Renal cortical epithelial cell (primary cell): ENCODE measurements at places on chromosomes 7 and 10.

GRCh38 chr7:122413339-122413738, 108.8 kb upstream of the FEZF1 start:
- DNase-seq: no peak

GRCh38 chr10:57031346-57031745, 670.3 kb upstream of the ZWINT start:
- no peak for DNase-seq

GRCh38 chr7:98211221-98211675, at the start of gene BHLHA15:
Gene BHLHA15, plus strand, starts transcription at chr7:98211439. Its CDS starts 871 bp downstream, at chr7:98212310.
- DNase-seq: no peak

DNA sequence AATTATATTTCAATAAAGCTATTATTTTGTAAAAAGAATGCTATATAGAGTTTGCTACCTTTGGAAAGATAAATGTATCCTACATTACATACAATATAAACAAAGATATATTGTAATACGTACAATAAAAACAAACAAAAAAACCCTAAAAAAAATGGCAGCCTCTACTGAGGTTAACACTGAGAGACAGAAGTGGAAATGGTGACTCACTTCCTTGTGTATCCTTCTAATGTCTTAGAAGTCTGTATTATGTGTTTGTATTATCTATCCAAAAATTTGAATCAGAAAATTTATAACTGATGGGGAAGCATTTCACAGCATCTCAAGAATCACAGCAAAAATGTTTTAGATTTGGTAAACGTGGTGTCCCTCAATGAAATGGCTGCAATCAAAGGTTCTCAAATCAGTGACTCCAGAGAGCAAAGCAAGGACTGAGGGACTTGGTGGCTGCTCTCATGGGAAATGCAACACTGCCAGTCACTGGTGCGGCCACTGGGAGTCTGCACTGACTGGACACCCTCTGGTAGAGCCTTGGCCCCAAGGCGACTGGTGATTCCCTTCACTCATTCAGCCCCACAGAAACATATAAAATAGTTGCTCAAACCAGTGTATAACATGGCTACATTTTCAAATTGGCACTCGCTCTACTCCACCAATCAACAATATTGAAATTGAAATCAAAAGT, 53.8 kb downstream of the PANK1 start:
- DNase-seq: no peak

DNA sequence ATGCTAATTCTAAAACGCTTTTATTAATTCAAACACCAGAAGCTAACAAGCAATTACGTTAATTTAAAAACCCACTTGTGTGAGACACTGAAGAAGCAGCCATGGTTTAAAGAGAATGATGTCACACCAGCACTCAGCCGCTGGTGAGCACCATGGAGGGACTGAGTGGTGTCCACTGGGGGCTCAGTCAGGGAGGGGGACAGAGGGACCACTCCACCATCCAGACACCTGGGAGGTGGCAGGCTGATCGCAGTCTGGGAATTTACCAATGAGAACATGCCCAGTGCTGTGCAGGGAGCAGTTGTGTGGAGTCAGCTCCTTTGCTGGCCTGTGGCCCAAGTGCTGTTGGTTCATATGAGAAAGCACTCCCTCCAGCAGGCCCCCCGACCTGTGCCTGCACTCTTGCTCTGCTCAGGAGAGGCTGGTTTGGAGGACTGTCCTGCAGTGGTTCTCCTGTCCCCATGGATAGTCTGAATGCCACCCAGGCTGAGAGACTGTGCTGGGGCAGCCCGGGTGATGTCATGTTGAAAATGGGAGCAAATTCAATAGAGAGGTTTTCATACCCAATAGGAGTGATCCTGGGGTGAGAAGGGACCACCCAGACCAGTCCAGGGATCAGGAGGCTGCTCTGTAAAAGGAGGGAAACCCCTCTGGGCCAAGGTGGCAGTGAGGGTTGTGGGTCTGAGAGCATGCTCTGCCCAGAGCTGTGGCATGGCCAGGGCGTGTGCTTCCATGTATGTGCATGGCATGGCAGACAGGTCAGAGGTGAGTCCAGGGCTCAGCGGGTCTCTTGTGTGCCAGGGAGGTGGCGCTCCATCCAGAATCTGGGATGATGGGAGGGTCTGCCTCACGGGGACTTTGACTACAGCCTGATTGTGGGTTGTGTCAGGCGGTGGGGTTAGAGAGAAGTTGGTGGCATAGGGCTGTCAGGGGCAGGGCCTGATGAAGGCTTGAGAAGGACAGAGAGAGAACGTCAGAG, 12.7 kb downstream of the ADCY1 start:
- no peak for DNase-seq

DNA sequence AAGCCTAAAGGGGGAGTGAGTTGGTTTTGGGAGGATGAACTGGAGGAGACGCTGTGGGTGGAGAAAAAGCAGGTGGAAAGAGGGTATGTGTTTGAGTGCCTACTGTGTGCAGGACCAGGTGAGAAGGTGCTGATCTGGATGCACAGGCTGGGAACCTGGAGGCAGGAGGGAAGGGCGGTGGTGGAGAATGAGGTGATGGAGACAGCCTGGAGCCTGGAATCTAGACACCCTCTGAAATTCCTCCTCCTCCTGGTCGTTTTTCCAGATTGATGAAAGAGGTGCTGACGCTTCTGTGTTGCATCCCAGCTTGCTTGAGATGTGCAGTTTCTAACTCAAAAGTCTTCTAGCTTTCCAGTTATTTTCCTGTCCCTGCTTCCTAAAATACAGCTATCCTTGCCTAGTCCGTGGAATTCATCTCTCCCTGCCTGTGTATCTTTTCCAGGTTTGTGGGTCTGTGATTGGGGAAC, 67.5 kb downstream of the LRMDA start:
- DNase-seq: no peak

GRCh38 chr7:137343281-137343841, at the start of gene PTN:
Gene PTN, minus strand, starts transcription at chr7:137343733. Its CDS starts 88,760 bp downstream, at chr7:137254973.
- peak; percentile 28 for DNase-seq

DNA sequence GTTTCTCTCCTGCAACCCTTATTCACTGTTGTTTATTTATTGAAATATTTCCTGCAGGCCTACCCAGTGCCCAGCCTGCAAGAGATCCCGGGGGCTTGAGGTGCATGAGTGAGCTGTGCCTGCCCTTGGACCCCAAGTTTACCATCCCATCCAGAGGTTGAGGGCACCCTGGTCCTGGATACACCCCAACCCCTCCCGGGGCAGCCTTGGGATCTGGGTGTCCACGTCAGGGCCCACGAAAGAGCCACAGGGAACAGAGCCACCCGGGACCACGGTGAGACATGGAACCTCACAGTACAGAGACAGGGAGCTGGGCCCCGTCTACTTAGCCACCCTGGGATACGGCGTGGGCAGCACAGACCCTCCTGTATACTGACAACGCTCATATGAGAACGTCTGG, 28.8 kb upstream of the PDGFA start:
- no peak for DNase-seq

DNA sequence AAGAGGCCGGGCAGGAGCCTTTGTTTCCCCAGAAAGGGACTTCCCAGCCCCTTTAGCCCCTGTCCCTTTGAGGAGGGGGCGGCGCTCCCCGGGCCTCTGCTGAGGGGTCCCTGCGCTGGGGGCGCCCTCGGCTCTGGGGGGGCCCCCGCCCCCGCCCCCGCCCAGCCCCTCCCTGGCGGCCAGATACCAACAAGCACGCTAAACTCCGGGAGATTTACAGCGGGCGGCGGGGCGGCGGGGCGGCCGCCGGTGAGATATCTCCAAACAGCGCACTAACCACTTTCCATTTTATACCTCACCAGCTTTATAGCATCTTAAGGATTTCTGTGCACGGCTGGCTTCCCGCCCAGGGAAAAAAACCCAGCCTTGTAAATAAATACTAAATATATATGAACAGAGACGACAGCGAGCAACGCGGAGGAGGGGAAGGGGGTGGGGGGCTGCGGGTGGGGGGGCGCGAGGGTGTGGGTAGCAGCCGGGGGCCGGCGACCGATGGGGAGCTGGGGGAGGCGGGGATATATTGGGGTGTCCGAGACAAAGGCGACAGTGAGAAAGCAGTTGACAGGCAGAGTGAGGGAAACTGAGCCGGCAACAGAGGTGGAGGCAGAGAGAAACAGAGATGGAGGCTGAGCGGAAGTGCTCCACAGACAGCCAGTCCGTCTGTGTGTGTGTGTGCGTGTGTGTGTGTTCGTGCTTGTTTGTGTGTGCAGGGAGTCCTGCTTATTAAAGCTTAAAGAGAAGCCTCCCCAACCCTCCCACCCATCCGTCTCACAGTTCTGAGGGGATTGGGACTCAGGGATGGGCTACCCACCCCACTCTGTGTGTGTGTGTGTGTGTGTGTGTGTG, 85.8 kb downstream of the HIF1AN start:
- no peak for DNase-seq

- DNase-seq: no peak
Observed at GRCh38 chr10:126137562-126138221, 241.3 kb downstream of the FANK1 start.

DNA sequence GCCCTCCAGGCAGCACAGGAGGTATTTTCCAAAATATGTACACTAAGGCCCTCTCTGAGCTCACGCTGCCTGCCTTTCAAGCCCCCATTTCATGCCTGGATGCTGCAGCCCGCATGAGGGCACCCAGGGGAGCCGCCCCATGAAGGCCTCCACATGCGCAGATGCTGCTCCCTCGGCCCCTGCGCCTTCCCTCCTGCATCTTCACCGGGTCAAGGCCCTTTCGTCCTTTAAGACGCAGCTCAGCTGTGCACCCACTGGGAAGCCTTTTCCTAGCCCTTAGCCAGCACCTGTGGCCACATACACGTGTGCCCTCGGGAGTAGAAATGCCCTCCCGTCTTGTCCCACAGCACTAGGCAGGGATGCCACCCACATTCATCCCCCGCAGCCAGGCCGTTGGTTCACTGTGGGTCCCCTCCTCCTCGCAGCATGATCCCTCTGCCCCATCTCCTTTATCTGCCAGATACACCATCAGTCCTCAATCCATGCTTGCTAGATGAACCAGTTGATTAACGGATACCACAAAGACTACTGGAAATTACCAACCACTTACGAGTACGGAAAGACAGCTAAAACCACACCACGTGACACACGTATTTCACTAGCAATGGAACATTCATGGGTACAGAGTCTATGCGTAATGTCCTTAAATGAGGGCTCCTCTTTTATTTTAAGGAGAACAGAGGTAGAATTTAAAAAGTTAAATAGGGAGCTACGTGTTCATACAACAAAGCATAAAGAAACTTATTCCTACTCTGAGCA, 278.0 kb downstream of the TNS3 start:
- DNase-seq: no peak

DNA sequence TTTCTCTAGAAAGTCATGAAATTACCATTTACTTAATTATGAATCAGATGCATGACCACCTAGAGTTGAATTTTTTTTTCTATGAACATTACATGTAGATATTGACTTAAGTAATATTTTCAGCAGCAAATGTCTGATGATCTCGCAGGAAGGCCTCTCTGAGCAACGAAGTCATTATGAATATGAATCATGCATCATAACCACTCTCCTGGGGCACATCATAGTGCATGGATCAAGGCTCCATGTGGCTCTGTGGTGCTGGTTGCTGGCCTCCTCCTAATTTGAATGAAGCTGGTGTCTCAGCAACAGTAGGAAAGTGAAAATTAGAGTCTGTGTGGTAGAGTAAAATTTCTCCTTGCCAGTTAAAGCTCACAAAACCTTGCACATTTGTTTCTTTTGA, 121.4 kb upstream of the INHBA start:
- no peak for DNase-seq

GRCh38 chr10:122159141-122159970, 111.7 kb upstream of the BTBD16 start:
- no peak for DNase-seq

DNA sequence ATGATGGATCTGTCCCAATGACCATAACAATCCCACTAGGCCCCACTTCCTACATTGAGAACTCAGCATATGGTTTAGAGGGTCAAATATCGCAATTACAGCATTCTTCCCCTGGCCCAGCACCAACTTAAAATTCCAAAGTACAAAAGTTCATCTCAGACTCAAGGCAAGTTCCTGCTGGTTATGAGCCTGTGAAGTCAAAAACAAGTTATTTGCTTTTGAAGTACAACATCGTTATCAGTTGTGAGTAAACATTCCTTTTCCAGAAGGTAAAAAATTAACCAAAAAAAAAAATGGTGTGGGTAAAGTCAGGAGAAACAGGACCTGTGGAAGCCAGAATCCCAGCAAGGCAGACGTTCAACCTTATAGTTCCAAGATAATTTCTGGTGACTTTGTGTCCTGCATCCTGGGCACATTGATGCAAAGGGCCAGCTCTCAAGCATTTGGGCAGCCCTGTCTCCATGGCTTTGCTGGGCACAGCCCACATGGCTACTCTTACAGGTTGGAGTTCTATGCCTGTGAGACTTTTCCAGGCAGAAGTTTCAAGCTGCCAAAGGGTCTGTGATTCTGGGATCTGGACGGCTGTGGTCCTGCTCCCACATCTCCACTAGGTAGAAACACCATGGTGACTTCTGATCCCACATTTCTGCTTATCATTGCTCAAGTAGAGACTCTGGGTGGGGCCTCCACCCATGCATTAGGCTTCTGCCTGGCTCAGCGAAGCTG, 37.5 kb downstream of the AKR1C8 start:
- DNase-seq: peak; percentile 72

DNA sequence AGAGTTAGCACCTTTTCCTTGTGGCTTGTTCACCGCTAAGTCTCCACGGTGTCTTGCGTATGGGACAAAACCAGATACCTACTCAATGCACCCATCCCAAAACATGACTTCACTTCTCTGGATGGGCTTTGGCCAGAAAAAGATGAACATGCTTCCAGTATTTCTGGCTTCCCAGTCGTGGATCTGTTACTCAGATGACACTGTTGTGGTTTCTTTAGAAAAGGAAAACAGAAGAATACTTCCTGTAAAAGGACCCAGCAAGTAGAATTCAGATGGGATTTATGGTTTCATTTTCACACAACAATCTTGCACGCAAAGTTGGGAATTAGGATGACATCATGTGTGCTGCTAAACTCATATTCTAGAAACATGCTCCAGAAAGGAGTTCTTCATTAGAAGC, 216.7 kb downstream of the ADAM12 start:
- DNase-seq: peak; percentile 9

DNA sequence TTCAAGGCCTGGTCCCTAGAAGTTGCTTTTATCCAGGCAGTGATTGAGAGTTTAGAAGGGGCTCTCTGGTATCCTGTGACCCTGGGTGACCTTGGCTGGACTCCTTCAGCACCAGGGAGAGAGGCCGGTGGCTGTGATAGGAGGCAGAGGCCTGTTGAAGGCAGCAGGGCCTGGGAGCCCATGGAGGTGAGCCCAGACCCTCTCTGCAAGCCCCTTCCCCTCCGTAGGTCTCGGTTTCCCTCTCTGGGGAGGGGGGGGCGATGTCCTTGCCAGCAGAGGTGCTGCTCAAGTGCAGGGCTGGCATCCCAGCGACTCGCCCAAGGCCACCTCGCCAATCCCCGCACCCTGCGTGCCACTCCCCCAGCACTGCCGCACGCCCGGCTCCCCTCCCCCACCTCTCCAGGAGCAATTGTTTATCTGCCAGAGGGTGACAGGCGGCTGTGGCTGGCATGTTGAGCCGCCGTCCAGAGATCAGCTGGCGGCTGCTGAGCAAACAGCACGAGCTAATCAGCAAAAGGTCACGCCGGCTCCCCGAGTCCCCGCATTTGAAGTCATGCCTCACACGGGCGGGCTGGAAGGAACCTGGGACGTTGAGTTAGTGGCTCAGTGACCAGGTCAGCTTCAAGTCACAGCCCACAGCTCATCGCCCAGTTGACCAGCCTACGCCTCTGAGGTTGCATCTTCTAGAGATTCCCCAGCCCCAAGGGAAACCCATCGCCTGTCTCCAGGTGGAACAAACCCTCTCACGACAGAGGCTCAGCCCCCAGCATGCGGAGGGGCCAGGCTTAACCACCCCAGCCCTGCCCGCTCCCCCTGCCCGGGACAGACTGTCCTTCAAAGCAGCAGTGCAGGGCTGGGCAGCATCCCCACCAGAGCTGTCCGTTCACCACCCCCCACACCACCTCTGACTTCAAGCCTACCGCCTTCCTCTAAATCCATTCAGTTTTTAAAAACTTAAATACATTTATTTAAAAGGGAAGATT, 43.7 kb downstream of the ELFN1 start:
- no peak for DNase-seq
